ENCODE measurements at places on chromosomes 5 and 9. TPM values are rescaled to one million over a fixed set of nuclear protein-coding genes. Genes with fewer than 3 reads are reported as not detected.

Gene ROR2
- polyA plus RNA-seq, result 12.8 TPM

Gene MED22
- 18.7 TPM for polyA plus RNA-seq

Gene GNA14
- polyA plus RNA-seq, result 6.2 TPM

Gene RHOBTB3
- polyA plus RNA-seq, result 87.1 TPM

Gene CEP120
- 13.6 TPM for polyA plus RNA-seq

Gene LCN9
- not detected for polyA plus RNA-seq

Gene STKLD1
- 1.9 TPM for polyA plus RNA-seq

Gene PROB1
- 26.5 TPM for polyA plus RNA-seq

Gene NRARP
- polyA plus RNA-seq, result 4.7 TPM

Gene DNAJB5
- polyA plus RNA-seq, result 29.3 TPM

Gene DMGDH
- polyA plus RNA-seq, result 1.9 TPM

Gene UGCG
- polyA plus RNA-seq, result 22.2 TPM

Gene CRB2
- 0.12 TPM for polyA plus RNA-seq

Gene ASPN
- 372 TPM for polyA plus RNA-seq

Gene DAB2
- polyA plus RNA-seq, result 126 TPM

Gene MARCHF3
- 10.0 TPM for polyA plus RNA-seq

DNA sequence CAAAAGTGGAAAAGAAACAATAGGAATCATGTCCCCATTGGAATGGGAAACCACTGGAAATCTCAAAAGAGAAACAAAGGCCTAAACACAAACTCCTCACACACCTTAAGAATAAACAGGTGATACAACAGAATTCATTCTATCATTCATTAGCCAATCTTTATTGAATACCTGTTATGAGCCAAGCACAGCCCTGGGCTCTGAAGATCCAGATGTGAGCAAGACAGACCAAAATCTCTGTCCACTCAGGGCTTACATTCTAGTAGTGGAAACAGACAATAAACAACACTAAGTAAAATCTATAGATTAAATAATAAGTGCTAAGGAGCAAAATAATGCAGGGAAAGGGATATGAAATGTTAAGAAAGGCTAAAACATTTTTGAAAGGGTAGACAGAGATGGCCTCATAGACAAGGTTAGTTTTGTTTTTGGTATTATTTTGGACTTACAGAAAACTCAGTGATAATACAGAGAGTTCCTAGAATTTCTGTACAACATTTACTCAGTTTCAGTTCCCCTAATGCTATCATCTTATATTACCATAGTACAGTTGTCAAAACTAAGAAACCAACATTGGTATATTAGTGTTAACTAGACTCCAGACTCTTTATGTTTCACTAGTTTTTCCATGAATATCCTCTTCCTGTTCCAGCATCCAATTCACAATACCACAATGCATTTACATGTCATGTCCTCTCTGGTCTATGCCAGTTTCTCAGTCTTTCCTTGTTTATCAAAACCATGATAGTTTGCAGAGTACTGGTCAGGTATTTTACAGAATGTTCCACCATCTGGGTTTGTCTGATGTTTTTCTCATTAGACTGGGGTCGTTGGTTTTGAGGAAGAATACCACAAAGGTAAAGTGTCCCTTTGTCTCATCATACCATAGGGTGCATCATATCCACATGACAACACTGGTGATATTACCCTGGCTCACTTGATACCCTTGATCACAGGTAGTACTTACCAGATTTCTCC is 103.7 kb downstream of the SIL1 start:
- no peak for DNase-seq

DNA sequence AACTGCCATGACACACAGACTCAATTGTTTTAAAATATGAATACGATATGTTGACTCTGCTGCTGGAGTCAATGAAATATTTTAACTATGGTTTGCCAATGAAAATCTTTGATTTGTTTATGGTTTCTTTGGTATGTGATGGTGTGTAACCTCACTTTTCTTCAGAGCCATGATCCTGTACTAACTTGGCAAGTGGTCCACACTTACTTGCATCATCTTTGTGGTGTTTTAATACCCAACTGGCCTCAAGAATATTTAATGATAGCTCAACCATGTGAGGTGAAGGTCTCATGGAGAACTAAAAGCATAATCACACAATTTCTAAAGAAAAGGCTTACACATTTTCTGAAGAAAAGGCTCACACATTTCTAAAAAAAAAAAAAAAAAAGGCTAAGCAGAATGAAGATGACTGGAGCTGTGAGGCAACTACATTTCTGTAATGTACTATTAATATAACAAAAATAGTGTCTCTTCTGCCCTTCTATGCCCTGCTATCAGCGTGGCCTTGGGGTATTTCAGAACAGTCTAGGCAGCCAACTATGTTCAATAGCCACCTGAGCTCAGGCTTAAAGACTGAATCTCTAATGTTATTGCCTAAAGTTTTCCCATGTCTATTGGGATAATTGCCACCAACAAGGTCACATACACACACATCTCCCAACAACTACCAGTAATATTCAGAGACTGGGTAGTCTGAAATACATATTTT is 395.0 kb downstream of the MLLT3 start:
- DNase-seq, result no peak

- DNase-seq, result no peak
Observed at GRCh38 chr9:121779381-121780117, 128.1 kb downstream of the DAB2IP start.

- DNase-seq, result no peak
Observed at GRCh38 chr9:5043381-5043780, 58.3 kb downstream of the JAK2 start.

GRCh38 chr9:80632041-80632440 is 1057.3 kb downstream of the TLE1 start:
- no peak for DNase-seq

- DNase-seq, result no peak
Observed at GRCh38 chr5:85841653-85842052, 776.1 kb upstream of the COX7C start.

DNA sequence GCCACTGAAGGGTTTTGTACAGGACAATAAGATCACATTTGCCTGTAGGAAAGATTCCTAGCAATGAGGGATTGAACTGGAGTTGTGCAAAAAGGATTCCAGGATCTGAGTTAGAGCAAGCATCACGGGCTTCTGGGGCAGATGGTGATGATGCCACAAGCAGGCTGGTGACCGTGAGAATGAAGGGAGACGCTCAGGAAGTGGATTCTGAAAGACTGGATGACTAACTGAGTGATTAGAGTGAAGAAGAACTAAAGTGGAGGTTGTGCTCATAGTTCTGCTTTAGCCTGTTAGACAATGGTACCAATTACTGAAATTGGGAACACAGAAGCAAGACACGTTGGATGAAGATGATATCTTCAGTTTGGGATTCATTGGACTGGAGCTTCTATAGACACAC is 168.2 kb downstream of the CD180 start:
- DNase-seq, result no peak

GRCh38 chr5:76556511-76557221 is 66.5 kb downstream of the F2RL2 start:
- no peak for DNase-seq

DNA sequence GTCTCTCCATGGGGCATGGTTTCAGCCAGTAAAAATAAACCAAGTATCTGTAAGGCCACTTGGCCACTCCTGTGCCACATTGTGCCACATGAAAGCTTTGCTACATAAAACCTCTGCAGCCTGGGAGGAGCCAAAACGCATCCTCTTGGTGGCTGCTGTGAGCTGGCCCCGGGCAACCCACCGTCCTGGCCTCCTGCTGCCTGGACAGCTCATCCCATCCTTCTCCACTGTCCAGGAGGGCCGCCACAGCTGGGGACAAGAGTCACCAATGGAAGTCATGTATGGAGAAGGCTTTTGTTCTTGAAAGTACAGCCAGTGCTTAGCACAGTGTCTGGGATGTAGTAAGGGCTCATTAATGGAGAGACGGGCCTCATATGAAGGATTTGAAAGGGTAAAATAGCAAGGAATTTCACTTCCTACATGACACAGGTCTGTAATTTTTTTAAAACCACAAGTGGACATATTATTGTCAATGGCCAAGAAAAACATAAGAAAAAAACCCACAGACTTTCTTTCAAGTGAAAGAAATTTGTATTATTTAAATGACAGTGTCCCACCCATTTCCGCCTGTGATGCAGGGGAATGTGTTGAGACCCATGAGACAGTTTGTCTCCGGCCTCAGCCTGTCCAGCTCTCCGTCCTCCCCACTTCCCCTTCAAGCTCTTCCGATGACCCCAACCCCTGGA is 6.6 kb downstream of the PTGES start:
- no peak for DNase-seq

DNA sequence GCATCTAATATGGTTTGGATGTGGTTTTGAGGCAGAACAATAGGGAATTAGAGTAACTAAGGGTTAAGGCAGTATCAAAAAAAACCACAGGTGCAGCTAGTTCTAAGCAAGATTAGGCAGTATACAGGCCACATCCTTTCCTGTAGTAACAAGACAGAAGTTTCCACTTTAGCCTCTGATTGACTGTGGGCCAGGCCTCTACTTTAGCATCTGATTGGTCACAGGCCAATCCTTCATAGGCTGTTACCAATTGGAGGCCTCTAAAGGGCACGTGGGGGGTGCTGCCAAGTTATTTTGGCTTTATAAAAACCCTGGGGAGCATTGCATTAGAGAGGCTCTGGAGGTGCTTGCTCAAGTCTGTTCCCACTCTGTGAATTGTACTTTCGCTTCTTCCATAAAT is 144.1 kb upstream of the ST8SIA4 start:
- DNase-seq, result no peak

GRCh38 chr5:112958093-112959088 is 18.2 kb upstream of the DCP2 start:
- peak; percentile 92 for DNase-seq

GRCh38 chr9:122403381-122404000 is 32.7 kb downstream of the PTGS1 start:
- no peak for DNase-seq

DNA sequence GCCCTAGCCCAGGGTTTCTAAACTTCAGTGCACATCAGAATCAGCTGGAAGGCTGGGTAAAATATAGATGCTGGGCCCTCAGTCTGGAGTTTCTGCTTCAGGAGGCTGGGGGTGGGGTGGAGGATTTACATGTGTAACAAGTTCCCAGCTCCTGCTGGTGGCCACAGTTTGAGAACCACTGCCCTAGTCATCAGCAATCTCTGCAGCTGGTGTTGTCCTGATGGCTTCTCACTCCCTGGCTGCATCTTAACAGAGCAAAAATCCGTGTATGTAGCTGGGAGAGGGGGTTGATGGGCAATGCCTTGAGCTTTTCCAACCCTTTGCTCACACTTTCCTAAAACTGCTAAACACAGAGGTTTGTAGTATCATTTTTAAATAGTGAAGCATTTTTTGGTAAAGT is 186.0 kb upstream of the KLF9 start:
- peak; percentile 41 for DNase-seq

DNA sequence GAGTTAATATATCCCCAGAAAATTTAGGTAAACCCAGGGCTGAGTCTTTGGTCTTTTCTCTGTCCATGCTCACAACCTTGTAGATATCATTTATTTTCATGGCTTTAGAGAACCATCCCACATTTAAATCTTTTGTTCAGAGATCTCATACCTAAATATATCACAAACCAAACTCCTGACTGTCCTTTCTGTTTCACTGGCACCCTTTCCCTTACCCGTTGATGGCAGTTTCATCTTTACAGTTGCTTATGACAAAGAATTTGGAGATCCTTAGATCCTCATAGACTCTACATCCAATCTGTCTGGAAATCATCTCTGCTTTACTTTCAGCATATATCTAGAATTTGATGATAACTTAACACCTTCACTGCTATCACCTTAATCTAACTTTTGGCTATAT is 19.2 kb downstream of the RNF180 start:
- no peak for DNase-seq

- no peak for DNase-seq
Observed at GRCh38 chr9:68750786-68751185, 45.7 kb downstream of the PIP5K1B start.

DNA sequence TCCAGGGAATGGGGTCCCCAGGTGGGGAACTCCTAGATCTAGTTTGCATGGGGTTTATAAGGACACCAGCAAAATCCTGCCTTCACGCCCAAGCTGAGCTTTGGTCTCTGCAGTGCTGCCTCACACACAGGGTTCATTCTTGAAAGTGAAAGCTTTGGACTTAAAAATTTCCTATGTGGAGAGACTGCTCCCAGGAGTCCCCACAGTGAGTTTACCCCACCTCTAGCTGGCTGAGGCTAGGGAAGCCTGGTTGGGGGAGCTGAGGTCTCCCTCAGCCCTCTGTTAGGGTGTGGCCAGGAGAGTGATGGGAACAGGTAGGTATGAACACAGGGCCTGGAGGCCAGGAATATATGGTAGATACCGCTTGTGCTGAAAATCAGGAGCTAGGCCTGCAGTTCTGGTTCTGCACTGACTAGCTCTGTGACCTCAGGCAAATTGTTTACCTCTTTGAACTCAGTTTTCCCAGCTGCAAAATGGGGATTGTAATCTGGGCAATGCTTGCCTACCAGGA is 41.5 kb upstream of the LARP1 start:
- no peak for DNase-seq

- no peak for DNase-seq
Observed at GRCh38 chr5:68435611-68436010, 220.1 kb downstream of the PIK3R1 start.

GRCh38 chr9:977838-978830 is 1.7 kb downstream of the DMRT3 start:
- no peak for DNase-seq

- DNase-seq, result peak; percentile 55
Observed at GRCh38 chr9:130213911-130214761, 41.9 kb downstream of the NCS1 start.

GRCh38 chr5:154228696-154229095 is 38.2 kb downstream of the GALNT10 start:
- DNase-seq, result no peak

GRCh38 chr5:156956321-156956720 is 6.7 kb downstream of the TIMD4 start:
- no peak for DNase-seq

DNA sequence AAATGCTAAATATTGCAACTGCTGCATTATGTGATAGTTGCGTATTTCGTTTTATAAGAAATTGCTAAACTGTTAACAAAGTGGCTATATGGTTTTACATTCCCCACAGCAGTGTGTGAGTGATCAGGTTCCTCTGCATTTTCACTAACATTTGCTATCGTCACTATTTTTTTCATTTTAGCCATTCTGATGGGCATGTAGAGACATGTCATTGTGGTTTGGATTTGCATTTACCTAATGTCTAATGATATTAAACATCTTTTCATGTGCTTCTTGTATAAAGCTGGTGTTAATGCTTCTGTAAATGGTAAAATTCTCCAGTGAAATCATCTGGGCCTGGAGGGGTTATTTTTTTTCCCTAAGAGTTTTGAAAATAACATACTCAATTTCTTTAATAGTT is 61.6 kb downstream of the ERCC6L2 start:
- DNase-seq, result no peak

DNA sequence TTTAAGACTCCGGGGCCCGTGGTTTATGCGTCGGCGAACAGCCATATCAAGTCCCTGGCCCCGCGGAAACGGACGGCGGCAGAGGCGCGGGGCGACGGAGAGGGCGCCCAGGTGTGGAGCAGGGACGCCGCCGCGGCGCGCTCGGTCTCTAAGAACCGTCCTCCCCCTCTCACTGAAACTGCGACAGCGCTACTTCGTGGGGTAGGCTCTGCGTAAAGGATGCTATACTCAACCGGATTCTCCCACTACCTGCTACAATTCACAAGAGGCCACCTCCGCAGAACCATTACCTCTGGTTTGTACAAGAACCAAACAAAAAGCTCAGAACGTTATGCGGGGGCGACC is 404 bp downstream of the MRNIP start:
- no peak for DNase-seq
